ENCODE measurements at places on chromosomes 2 and 18.

- DNase-seq, result peak; percentile 39
Measured at GRCh38 chr2:53131416-53131815, 636.2 kb upstream of the CHAC2 start.

DNA sequence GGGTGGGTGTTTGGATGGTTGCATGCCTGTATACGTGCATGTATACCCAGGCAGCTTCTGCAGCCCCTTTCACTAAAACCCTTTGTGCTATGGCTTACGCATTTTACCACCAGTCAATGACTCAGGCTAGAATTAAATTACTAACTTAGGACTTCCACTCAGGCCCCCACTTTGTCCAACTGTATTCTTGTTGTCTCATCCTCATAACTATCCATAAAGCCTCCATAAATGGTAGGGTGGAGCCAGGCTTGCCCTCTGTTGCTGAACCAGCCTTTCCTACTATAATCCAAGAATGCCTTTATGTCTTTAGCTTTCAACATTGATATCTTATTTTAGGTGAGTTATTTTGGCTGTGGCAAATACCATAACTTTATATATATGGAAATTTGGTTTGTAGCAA is 119.9 kb downstream of the MYO1B start:
- DNase-seq, result no peak

GRCh38 chr2:216195565-216196029 is 86.4 kb downstream of the XRCC5 start:
- no peak for DNase-seq

GRCh38 chr2:176038694-176039093 is 36.6 kb upstream of the LNPK start:
- no peak for DNase-seq

GRCh38 chr2:170221317-170222288 is 43.7 kb downstream of the MYO3B start:
- no peak for DNase-seq

- DNase-seq, result no peak
Measured at GRCh38 chr2:168543037-168543436, 87.0 kb downstream of the CERS6 start.

GRCh38 chr2:25372405-25373268 is 30.9 kb upstream of the DNMT3A start:
- no peak for DNase-seq

- DNase-seq, result no peak
Measured at GRCh38 chr2:173909846-173910245, 55.3 kb downstream of the SP3 start.

GRCh38 chr2:207224791-207225482 is 59.2 kb upstream of the KLF7 start:
- no peak for DNase-seq

- no peak for DNase-seq
Measured at GRCh38 chr2:85765081-85765731, 11.4 kb downstream of the ATOH8 start.

DNA sequence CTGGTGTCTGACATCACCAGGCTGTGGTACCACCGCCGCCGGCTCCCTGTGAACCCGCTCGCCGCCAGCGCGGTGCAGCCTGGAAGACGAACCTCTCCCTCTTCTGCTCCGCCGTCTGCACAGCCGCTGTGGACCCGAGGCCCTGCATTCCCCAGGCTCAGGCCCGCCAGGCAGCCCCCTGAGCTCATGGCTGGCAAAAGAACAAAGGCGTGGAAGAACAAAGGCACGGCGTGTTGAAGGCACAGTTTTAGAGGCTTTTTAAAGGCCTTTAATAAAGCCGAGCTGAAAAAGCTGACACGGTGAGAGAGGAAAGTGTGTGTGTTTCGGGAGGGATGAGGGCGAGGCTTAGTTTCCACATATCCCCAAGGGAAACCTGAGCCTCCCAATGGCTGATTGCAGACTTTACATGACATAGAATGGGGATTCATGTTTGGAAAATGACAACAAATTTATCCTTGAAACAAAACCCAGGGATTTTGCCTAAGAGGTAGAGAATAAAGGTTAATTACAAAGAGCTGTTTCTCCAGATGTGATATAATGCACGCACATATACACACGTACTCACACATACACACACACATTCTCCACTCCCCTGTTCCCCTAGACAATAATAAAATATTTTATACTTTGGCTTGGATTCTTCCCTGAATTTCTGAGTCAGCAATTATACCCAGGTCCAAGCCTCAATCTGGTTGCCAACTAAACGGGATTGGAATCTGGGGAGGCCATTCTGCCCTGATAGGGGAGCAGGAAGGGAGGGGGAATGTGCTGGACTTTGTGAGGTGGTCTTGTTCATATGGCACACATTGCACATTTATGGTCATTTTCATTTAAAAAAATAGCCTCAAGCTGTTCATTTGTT is 39.7 kb downstream of the RFX8 start:
- DNase-seq, result no peak

- DNase-seq, result no peak
Measured at GRCh38 chr2:104164721-104165252, 689.1 kb upstream of the POU3F3 start.

GRCh38 chr2:65021709-65022108 is 32.5 kb downstream of the SLC1A4 start:
- DNase-seq, result no peak

DNA sequence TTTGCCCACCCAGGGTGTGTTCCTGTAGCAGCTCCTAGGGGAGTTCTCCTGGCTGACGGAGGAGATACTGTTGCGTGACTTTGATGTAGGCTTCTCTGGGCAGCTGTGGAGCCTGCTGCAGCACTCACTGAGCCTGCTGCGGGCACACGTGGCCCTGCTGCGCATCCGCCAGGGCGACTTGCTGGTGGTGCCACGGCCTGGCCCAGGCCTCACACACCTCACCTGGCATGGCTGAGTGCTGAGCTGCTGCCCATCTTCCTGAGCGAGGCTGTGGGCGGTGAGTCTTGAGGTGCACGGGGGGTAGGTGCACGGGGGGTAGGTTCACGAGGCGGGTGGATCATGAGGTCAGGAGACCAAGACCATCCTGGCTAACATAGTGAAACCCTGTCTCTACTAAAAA is 191.7 kb downstream of the ANKRD36C start:
- no peak for DNase-seq

- DNase-seq, result no peak
Measured at GRCh38 chr2:241584436-241584835, 25.9 kb downstream of the BOK start.

DNA sequence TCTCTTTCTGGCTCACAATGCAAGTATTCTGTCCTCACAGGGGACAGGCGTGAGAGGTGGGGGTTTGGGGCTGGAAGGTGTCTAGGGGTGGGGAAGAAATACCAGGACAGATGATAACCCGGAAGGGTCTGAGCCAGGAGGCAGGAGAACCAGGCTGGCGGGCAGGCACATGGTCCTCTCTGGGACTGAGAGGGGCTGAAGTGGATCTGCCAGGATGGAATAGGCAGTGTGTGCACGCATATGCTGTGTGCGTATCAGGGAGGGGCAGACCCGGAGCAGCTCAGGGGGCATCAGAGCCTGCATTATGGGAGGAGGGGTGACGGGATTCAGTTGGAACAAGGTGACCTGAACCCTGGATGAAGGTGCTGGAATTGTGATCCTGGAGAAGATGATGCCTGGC is 157.3 kb downstream of the DYSF start:
- no peak for DNase-seq

- no peak for DNase-seq
Measured at GRCh38 chr2:238487652-238488346, 61.1 kb downstream of the ASB1 start.

GRCh38 chr18:64019922-64020756 is 50.3 kb downstream of the SERPINB8 start:
- DNase-seq, result no peak

GRCh38 chr2:30191819-30192271 is 39.5 kb upstream of the LBH start:
- no peak for DNase-seq

DNA sequence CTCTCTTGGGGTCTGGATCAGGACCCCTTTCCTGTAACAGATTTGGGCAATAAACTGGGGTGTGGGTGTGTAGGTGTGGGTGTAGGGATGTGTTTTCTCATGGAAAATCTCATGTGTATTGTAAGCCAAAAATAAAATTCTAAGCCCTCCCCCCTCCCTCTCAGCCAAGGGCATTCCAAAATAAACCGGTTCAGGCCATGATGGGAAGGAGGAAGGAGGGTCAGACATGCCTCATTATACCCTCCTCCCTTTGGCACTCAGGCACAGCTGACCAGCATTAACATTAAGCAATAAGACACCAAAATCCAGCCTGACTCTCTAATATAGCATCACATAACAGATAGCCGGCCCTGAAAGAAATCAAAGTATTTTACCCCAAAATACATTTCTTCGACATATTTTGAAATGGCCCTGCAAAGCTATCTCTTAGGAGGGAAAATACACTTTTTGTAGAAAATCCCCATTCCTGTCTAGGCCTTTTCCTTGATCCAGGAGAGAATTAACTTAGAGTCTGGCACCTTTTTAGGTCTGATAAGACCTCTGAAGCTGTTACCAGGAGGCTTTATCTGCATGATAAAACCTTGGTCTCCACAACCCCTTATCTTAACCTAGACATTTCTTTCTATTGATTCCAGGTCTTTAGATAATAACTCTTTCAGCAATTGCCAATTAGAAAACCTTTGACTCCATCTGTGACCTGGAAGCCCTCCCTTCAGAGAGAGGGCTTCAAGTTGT is 128.7 kb upstream of the COL5A2 start:
- no peak for DNase-seq

DNA sequence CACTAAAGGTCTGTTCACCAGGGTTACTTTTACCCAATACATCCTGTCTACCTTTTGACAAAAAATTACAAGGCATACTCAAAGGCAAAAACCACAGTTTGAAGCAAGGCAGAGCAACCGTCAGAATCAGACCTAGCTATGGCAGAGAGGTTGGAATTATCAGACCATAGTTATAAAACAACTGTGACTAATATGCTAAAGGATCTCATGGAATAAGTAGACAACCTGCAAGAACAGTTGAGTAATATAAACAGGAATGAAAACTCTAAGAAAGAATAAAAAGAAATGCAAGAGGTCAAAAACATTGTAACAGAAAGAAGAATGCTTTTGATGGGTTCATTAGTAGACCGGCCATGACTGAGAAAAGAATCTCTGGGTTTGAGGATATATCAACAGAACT is 318.8 kb upstream of the KCNH7 start:
- DNase-seq, result no peak

DNA sequence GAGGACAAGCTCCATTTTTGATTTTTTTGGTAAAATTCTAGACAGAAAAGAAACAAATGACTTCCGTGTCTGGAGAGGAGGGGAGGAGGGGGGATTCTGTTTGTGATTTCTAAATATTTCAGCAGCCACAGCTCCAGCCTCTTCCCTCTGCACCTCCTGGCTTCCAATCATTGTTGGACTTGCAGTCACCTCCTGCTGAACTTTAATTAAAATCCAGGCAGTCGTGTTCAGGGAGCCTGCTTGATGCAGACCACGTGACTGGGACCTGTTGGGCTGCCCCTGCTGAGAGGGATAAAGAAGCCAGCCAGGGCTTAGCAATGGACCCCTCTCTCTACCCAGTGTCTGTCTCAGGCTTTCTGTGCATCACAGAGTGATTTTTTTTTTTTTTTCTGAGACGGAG is 115.1 kb downstream of the SH3BP4 start:
- no peak for DNase-seq

- no peak for DNase-seq
Measured at GRCh38 chr18:74817576-74817975, 219.9 kb downstream of the ZNF407 start.

- DNase-seq, result no peak
Measured at GRCh38 chr18:9868857-9869714, 16.7 kb upstream of the TXNDC2 start.

DNA sequence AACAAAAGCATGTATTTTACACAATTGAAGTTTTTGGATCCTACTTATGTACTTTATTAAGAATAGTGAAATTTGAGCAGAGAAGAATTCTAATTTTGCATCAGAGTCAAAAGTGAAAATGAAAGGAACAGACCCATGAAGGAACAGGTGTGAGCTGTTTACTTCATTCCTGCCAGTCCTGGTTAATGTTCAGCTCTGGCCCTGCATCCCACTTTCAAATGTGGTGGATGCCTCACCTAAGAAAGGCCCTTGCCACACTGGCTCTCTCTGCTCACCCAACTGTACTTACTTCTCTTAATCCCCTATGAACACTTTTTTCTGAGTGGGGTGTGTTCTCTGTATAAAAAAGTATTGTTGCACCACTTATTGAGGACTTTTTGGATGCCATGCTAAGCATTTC is 22.2 kb downstream of the FAM110C start:
- DNase-seq, result no peak

DNA sequence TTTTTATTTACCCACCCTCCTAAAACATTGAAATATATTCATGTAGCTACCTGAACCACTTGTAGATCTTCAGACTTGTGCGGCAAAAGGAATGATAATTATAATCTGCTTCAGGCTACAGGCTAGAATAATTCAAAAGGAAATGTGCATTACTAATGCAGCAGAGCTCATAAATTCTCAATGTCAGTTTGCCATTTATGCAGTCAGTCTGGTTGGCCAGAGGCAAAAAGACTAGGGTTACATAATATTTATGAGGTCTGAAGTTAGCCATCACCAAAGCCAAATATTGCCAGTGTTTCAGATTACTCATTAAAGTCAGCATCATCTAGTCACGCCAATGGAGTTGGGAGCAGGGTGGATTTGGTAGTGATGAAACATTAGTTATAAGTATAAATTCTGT is 38.9 kb downstream of the METAP1D start:
- no peak for DNase-seq

- DNase-seq, result peak; percentile 87
Measured at GRCh38 chr18:22694954-22695353, 238.2 kb upstream of the RBBP8 start.

- no peak for DNase-seq
Measured at GRCh38 chr2:112665113-112665780, 19.5 kb downstream of the SLC20A1 start.

DNA sequence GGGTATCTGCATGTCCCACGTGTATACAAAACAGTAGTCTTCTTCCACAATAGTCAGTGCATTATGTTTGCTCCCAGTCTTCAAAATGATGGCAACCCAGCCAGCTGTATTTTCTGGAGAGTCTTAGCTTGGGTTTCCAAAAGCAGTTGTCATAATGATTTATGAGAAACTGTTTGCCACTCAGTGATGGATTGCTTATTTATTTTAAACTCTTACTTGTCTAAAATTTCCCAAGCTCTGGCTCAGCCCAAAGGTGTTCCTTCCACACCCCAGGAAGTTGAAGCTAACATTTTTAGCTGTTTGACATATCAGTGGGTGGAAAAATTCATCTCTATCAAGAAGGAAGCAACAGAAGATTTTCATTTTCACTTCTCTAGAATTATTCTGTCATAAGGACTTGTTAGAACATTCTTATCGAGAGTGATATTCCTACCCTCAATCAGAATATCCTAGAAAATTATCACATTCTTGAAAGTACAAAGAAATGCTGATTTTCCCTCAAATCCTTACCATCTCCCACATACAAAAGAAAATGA is 78.8 kb downstream of the ASAP2 start:
- no peak for DNase-seq

GRCh38 chr2:107336526-107336925 is 450.6 kb upstream of the ST6GAL2 start:
- DNase-seq, result no peak

GRCh38 chr18:50092245-50092805 is 102.6 kb downstream of the MYO5B start:
- no peak for DNase-seq

GRCh38 chr2:190468814-190469569 is 60.8 kb downstream of the MFSD6 start:
- DNase-seq, result peak; percentile 76

Measured in HS-27A (cell line).